Suppressor macrophage (primary cell): ENCODE measurements at places on chromosomes 13 and 19.

DNA sequence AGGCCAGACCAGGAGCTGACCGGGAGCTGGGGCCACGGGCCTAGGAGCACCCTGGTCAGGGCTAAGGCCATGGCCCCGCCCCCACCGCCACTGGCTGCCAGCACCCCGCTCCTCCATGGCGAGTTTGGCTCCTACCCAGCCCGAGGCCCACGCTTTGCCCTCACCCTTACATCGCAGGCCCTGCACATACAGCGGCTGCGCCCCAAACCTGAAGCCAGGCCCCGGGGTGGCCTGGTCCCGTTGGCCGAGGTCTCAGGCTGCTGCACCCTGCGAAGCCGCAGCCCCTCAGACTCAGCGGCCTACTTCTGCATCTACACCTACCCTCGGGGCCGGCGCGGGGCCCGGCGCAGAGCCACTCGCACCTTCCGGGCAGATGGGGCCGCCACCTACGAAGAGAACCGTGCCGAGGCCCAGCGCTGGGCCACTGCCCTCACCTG is 6.6 kb downstream of the SPHK2 start:
- DNase-seq, result no peak

- no peak for DNase-seq
Measured at GRCh38 chr19:15874821-15875474, 22.9 kb downstream of the CYP4F2 start.

DNA sequence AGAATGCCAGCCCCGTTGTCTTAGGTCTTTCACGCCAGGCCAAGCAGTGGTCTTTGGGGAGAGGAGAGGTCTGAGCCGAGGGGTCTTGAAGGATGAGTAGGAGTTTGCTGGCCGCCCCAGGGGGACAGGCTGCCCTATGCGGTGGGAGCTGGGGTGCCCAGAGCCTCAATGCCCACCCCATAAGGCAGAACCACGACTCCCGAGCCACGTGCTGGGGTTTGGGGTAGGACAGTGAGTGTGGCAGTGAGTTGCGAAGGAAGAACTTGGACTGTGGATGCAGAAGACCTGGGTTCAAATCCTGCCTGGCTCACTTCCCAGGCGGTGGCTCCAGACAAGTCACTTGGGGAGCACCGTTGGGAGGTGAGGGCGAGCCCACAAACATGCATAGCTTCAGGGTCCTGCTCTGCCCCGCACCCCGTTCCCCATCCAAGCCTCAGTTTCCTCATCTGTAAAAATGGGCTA is 5.5 kb downstream of the RAB11B start:
- no peak for DNase-seq

DNA sequence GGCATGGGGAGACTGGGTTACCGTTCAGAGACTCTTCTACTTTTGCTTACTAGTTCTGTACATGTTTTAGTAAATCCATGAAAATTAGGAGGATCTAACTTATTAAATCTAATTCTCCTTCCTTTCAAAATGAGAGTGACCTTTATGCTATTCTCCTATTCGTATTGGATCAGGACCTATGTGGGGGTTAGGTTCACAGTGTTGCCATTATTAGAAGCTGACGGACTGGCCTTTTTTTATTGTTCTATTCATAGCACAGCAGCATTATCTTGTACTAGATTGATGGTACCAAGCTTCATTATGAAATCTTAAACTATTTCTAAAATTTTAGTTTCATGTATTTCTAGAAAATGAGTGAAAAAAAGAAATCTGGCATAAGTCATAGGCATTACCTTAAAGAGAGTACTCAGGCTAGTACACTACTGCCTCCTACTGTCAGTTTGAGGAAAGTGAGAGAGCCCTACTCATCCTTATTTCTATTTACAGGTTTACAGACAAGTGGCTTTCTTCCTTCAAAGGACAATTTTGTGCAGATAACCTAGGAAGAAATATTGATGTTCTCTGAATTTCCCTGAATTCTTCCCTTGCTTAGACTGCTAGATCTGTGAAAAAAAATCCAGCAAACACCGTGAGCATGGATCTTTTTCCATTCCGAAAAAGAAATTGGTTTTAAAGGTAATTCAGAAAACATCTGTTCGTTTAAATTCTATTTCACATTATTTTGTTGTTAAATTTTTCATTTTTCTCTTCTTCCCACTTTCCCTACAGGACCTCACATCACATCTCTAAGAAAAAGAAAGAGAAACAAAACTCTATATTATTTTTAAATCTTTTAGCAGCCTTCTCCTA is 485.5 kb downstream of the DIAPH3 start:
- peak; percentile 82 for DNase-seq

GRCh38 chr13:111953546-111954178 is 113.3 kb upstream of the SOX1 start:
- no peak for DNase-seq
